ENCODE measurements at places on chromosomes 1 and 21.

DNA sequence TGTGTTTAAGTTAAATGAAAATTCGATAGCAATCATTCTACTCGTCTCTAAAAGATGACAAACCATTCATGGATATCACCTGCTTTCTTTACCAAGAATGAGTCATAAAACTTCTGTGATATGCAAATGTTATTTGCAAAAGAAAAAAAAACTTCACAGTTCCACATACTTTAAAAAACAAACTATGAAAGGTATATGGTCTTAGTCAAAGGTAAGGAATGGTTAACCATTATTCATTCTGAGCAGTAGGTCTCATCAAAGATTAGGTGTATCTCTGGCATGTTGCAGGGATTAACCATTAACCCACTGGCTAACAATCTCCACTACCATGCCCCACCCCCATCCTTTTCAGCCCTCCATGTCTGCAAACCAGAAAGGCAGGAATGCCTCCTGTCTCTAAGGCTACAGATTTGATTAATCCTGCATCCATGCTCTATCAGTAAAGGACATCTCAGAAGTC lies 44.4 kb downstream of the PTPN14 start:
- DNase-seq: no peak

GRCh38 chr1:58966917-58967740 lies 183.3 kb upstream of the JUN start:
- DNase-seq: no peak

DNA sequence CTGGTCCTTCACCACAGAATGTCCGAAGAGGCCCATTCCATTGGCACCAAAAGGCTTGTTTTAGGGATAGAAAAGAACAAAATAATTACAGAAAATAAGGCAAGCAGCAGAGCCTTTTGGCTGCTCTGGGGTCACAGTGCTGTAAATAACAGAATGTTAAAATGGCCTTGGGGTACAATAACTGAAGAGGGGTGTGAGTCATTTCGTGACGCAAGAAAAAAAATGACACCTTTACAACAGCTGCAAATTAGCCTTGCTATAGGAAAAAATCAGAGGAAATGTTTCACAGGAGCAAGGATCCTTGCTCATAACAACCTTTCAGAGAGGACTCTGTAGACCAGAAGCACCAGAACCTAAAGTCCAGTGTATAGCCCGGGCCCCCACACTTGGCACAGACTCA lies 483.4 kb downstream of the OMA1 start:
- no peak for DNase-seq

DNA sequence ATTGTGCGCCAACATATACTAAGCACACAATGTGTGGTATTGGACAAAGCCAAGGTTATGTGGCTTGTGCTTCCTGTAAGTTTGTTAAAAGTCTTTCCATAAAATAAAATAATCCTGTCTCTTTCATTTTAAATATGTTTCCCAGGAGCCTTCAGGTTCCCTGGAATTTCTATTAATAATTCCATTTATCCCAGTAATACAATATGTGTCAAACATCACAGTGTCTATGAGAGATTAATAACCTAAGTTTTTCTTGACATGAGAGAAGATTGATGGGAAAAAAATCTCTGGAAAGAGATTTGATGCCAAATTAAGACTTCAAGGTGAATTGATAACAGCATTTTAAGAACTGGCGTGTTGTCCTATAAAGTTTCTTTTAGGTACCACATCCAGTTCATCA lies 507.0 kb downstream of the TTLL7 start:
- no peak for DNase-seq

GRCh38 chr1:229848752-229849677 lies 218.0 kb upstream of the GALNT2 start:
- DNase-seq: no peak

GRCh38 chr1:64251971-64252370 lies 48.5 kb downstream of the UBE2U start:
- DNase-seq: no peak

DNA sequence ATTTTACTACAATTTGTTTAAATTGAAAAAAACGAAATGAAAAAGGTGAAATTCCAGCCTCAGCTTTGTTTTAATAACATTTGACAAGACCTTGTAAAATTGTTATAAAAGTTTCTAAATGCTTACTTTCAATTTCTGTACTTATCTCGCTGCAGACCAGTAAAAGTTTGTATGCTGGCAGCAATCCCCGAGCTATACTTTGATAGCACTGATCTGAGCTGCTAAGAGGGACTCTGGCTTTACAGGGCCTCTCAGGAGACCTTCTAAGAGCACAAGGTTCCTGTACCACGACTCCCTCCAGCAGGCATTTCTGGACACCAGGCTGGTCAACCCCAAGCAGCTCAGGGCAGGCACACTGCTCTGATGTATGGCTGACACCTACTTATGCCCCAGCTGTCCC lies 13.1 kb downstream of the STMN1 start:
- DNase-seq: no peak

DNA sequence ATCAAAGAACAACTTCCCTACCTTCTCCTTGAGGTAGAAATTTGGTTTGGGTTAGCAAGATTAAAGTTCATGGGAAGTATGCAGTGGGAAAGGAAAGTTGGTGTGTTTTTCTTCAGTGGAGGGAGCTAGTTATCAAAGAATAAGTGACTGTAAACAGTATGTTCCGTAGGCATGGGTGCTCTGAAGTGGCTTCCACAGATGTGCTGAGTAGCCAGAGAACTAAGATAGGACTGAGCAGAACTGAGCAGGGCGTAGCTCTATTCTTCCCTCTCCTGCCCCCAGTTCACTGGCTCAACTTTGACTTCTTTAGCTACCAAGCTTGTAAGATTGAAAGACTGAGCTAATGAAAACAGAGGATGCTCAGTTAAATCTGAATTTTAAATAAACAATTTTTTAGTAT lies 3.4 kb downstream of the ADCY10 start:
- DNase-seq: no peak

GRCh38 chr1:55180075-55180670 lies 35.0 kb downstream of the USP24 start:
- no peak for DNase-seq

- DNase-seq: no peak
Measured at GRCh38 chr1:154831462-154831861, 38.6 kb downstream of the KCNN3 start.

DNA sequence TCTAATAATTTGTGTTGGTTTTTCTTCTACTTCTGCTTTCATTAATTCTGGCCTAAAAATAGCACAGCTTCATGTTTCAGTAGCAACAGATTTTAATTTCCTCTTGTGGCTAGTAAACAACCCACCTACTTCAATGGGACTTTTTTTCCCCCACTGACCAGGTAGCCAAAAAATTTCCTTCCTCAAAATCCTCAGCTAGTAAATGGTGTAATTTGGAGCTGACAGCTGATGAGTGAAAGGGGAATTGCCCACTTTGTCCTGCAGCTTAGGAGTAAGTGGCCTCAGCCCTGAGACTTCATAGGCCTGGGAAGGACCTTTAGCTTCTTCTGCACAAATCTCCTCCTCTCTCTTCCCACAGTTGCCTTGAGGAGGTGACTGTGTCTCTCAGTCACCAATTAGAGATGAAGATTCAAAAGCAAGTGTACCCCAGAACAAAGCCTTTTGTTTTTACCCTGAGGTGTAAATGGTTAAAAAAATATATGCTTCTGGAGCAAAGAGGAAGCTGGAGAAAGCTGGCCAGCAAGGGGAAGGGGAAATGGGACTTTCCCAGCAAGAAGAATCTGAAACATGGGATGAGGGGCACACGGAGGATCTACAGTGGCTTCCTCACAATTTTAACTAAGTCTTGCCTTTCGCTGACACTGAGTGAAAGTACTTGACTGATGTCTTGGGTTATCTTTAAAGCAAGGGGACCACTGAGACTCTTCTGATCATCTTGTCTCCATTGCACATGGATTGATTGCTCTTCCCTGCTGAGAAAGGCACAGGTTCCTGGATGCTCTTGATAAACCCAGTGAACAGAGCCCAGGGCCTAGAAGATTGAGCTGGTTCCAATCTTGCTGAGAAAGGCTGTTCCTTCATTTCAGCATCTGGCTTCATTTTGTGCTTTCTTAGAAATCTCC lies 35.8 kb upstream of the VCAM1 start:
- no peak for DNase-seq

DNA sequence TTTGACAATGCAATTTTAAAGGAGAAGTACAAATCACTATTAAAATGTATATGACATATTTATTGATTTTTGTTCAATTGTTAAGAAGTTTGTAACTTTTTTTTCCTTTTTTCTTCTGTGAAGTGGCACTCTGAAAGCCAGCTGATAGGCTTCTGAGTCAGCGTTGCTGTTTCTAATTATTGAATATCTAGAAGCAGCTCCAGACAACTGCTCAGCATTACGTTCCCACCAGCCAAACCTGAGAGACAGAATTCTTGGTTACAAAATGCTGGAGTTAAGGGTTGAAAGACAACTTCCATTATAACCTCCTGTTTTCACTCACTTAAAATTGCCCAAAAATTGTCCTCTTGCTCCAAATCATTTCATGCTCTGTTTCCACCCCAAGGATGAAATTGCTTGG lies 31.4 kb upstream of the LMX1A start:
- DNase-seq: no peak

- DNase-seq: no peak
Measured at GRCh38 chr1:33228935-33229487, 27.3 kb upstream of the ZNF362 start.

- DNase-seq: no peak
Measured at GRCh38 chr1:166322470-166322869, 155.7 kb upstream of the FAM78B start.

All from activated T-helper 1 cell treated with anti-CD3 and anti-CD28 coated beads, Interleukin-2, amount 50 U/mL, for 16 hours (primary cell).